ENCODE measurements at places on chromosomes 4 and X.

GRCh38 chrX:334971-335757, 16.6 kb upstream of the GTPBP6 start:
- no peak for DNase-seq

DNA sequence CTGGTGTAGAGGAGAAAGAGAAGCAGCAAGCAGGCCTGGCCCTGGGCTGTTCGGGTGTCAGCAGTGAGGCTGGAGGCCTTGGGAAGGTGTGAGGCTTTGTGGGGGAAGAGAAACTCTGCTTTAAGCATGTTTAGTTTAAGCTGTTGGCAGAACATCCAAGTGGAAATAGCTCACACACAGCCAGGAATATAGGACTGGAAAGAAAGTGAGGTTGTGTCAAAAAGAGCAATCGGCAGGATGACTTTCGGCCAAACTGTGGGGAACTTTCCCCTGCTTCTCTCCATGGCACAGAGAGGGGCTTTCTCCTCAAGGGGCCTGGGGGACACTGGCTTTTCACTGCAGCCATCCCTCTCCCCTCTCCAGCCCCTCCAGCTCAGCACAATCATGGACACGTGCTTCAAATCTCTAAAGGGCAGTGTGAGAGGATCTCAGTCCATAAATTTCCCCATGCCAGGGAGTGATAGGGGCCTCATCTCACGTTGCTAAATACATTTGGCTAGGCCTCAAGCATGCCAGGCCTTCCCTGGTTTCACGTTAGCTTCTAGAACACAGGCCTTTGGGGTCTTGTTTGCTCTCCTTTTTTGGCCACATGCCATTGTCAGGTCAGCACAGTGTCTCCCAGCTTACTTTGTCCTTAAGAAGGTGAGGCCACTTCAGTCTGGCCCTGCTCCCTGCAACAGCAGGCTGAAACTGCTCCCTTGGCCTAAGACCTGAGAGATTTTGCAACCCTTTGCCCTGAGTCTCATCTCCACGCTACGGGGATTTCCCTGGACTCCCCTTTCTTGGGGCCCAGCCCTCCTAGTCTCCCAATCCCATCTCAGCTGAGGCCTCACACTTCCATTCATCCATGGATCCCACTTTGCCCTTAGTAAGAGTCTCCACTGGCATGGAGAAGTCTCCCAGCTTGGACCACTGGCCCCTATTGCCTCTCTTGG, 8.3 kb upstream of the CITED1 start:
- peak; percentile 66 for DNase-seq

GRCh38 chr4:77500801-77501200, 104.8 kb upstream of the CXCL13 start:
- DNase-seq, result peak; percentile 55

DNA sequence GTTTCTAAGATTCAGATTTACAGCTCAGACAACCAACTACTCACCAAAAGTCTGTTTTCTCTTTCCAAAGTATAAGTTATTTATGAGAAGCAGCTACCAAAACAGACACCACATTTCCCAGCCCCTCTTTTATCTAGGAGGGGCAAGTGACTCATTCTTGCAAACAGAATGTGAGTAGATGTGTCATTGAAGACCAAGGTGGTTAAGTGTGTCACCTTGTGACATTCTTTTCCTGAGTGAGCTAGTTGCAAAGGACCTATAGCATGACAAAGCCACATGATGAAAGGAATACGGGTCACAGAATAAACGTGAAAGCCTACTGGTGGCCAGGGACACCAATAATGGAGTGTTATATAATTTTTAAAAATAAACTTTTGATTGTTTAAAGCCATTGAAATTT, 50.0 kb downstream of the SLC7A11 start:
- DNase-seq, result peak; percentile 21

GRCh38 chrX:37580080-37580479, 8.6 kb downstream of the LANCL3 start:
- no peak for DNase-seq

DNA sequence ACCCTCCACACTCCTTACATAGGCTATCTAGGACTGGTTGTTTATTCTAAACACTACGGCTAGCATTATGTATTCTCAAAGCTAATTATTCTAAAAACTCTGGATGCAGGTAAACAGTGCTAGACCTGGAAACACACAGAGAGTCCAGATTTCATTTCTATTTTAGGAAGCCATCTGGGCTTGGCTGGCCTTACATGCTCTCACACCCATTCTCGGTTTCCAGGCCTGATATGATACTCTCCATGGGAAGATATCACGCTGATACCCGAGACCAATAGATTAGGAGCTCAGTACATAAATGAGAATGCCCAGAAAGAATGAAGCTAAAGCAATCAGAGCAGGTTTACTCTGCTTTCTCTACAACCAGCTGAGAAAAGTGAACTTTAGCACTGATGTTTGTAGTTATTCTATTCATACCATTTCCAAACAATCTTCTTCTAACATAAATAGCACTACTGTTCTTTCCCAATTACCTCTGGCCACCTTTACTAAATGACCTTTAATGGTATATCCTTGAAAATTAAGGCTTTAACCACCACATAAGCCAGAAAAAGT, 973.3 kb downstream of the PCDH18 start:
- DNase-seq, result no peak

DNA sequence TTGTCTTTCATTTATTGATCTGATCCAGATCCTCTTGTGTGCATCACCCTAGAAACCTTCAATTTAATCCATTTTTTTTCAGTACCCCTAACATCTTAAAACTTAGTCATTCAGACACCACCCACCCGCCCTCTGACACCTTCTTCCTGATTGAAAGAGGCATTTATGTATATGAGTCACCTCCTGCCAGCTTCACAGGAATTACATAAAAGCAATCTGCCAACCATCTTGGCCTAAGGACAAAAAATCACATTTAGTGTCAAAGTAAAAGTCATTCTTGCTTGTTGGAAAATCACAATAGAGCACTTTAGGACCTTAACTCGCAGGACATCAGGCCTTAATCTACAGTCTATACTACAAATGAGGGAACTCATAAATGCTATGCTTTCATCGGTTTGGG, 52.1 kb downstream of the NDST3 start:
- DNase-seq, result no peak

DNA sequence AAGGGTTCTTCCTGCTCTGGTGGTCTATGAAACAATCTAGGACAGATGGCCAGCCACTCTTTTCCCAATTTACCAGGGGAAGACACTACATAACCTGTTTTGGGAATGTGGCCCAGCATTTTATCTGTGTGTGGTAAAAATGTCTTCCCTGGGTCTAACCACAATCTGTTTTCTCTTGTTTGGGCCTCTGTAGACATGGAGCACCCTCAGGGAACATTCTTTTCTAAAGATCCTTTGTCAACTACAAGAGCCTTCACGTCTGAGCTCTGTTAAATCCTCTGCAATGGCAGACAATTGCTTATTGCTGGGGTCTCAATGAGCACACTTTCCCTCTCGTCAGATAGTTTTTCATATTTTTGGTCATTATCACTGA, 35.5 kb downstream of the PLAC1 start:
- no peak for DNase-seq

DNA sequence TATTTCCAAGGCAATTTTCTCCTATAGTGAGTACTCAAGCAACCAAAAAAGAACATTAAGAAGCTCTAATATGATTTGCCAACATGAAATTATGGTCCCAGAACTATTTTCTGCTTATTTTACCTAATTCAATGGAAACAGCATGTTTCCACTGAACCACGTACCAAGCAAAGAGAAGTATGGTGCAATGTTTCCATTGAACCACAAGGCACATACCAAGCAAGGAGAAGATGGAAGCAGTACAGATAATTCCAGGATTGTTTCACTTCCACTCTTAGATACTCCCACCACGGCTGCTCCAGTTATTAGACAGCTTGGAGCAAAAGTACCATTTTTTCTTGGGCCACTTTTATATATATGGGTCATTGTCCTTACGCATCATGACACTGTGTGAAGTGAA, 164.9 kb downstream of the RNF150 start:
- DNase-seq, result no peak

DNA sequence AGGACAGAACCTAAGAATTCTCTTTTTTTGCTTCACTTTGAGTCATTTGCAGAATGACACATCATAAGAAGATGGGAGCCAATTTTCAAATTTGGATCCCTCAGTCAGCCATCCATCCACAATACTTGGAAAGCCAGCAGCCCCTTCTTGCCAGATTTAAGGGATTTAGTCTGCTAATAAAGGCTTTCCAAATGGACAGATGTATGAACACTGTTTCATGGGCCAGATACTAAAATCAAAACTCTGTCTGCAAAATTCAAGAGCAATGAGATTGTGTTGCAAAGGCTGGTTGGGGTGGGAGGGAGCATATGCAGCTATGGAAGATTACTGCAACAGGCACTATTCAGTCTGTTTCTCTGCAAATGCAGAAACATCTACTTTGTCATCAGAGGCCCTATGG, 37.7 kb upstream of the KCNIP4 start:
- DNase-seq, result no peak
